ENCODE measurements at places on chromosomes 2 and 18. TPM values are rescaled to one million over a fixed set of nuclear protein-coding genes. Genes with fewer than 3 reads are reported as not detected.
A peak's percentile ranks its signal among the peaks of the same experiment; 100 is the strongest.

The ANO7 gene
- 4.1 TPM for total RNA-seq

The RTP5 gene
- not detected for total RNA-seq

The ALPP gene
- 1.1 TPM for total RNA-seq

DNA sequence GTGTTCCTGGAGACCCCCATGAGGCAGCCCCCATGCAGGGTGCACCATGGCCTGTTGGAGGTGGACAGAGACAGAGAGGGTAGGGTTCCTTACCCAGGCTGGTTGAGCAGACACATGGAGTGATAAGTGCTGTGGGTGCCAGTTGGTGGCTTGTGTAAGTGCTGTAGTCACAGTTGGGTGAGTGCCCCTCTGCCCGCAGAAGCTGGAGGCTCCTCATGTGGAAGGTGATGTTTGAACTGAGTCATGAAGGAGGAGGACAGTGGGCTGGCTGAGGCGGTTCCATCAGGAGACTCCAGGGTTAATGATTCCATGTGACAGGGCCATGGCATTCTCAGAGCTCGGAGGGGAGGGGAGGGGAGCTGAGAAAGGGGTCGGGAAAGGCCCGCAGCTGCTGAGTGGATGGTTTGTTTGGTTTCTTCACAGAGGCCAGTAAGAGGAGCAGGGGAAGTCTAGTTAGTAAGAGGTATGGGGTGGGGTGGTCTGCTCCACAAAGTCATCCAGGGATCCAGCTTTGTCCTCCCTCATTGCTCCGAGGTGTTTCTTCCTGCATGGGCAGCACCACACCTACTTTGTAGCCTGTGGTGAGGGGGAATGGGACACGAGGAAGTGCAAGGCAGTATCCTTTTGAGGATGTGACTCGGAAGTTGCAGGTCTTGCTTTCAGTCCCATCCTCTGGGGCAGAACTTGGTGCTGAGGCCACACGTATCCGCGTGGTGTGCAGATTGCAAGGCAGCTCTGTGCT lies 13.6 kb downstream of the IMPA2 start:
- DNase-seq: peak; percentile 61

- DNase-seq: no peak
Observed at GRCh38 chr18:54205959-54206358, 18.5 kb downstream of the MBD2 start.

Data from HT-29 (cell line).